ENCODE measurements at places on chromosomes 5 and 9.
A peak's percentile ranks its signal among the peaks of the same experiment; 100 is the strongest.

DNA sequence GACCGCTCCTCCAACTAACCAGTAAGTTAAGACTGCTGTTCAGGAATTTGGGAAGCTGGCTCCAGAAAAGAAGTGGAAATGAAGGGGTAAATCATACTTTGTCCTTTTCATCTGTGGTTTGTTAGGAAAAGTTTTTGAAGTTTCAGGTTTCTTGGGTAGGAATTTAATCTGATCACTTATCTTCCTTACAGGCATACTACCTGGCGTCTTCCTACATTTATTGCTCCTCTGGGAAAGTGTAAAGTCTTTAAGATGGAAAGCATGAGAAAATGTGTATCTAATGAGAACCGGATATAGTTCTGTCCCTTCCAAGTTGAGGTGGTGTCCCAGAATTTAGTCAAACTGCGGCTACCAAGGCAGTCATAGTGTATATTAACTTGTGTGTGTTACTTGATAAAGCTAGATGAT, 1.3 kb downstream of the RASA1 start:
- DNase-seq = no peak

DNA sequence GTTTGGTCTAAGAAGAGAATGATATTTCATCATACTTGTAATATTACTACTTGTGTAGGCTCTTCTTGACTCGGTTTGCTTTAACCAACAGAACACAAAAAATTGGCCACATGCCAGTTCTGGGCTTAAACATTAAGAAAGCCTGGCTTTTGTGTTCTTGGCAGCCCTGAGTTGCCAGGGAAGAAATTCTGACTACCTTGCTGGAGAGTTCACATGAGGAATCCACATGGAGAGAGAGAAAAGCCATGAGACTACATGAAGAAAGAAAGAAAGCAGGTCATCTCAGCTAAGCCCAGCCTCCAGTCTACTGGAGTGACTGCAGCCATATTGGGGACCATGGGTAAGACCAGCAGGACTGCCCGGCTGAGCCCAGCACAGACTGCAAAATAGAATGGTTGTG, 524.8 kb downstream of the RAB3C start:
- no peak for DNase-seq

DNA sequence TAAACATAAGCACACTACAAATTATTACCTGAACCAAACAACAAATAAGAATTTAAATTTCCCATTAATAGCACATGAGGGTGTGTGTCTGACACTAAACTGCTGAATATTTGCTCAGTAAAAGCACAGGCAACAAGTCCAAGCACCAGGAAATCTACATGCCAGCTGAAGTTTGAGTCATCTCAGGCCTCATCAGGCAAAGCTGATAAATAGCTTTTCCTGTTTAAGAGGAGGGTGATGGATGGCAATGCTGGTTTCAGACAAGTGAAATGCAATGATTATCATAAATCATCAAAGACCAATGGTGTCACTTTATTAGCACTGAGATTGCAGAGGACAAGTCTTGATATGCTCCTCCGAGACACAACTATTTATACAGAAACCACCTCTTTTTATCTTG, 1668.0 kb upstream of the C9orf72 start:
- no peak for DNase-seq

GRCh38 chr9:138098116-138098907, 220.7 kb downstream of the CACNA1B start:
- DNase-seq = no peak

DNA sequence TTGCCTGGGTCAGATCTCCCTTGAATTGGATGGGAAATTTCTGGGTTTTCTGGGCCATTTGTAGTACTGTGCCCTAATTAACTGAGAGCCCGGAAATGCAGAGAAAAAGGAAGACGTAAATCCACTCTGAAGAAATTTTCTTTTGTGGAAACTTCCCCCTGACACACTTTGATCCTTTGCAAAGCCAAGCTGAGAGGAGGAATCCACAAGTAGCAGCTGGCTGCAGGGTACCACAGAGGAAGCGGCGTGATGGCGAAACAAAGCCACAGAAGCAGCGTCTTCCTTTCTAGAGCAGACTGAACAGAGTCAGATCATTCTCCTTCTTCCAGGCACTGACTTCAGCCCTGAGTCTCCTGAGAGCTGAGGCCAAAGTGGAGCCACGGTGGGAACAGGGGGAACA, 47.1 kb upstream of the ZNF354A start:
- DNase-seq = no peak

- DNase-seq = no peak
These were observed 52.1 kb upstream of the KIAA1958 start for GRCh38 chr9:112434487-112434886.

DNA sequence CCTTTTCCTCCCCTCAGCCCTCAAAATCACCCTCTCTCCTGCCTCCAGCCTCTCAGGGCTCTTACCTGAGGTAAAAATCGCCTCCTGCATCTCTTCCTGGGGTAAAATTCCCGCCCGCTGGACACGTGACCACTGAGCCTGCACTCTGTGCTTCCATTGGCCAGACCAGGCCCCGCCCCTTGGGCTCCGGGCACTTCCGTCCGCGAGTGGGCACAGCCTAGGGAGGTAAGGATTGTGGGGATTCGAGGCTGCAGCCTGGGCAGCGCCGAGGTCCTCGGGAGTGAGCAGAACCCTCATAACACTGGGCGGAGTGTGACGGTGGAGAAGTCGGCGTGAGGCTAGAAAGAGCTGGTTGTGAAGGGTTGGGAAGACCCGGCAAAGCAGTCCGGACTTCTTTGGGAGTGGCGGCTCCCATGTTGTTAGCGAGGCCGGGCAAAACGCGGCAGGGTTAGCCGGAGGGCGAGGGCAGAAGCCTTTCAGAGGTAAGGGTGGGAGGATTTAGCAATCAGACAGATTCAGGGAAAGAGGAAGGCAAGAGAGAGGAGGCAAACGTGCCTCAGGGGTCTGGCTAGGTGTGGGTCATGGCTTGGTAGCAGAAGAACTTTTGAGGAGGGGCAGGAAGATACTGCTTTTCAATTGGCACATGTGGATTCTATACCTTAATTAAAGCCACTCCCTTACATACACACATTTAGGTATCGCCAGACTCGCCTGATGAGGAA, at the start of gene SHOC1:
SHOC1 (minus strand) TSS at position 103 of the 722 bp plus-strand sequence. CDS start 3,519 bp downstream, outside the sequence.
- no peak for DNase-seq

DNA sequence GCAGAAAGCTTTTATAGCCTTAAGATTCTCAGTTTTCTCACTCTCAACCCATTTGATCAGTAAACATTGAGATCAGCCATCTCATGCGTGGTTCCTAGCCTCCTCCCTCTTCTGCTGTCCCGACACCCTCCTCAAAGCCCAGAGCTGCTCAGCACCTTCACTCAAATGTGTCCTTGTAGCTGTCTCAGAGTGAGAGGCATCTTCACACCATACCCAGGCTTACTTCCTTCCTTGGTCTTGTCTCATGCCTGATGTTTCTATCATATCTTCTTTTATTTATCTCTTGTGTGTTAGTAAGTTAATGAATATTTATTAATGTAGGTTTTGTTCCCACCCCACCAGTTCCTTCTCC, 72.4 kb upstream of the SNX2 start:
- DNase-seq = no peak

GRCh38 chr5:176542596-176543427, 5.6 kb upstream of the RNF44 start:
- DNase-seq = no peak

DNA sequence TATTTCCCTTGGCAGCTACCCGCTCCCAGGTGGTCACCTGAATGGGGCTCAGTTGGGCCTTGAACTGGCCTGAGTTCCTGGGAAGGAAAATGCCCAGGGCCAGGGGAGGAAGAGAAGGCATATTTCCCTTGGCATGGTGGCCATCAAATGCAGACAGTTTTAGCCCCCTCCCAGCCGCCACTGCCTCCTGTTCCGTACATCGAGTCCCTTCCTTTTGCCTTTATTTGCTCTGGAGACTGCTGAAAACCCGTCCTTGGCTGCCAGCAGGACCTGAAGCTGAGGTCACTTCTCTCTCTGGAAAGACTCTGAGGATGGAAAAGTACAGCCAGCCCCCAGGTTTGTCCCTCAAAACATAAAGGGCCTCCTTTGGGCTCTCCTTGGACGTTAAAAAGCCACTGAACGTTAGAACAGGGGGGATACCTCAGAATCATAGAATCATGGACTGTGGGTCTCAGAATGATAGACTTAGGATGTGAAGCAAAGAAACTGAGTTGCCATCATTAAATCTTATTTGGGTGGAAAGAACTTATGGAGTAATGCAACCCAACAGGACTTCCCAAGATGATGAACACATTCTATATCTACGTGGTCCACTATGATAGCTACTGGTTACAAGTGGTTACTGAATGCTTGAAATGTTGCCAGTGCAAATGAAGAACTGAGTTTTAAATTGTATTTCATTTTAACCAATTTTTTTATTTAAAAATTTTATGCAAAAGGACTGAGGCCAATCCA, 7.1 kb downstream of the SPARC start:
- peak; percentile 13 for DNase-seq

GRCh38 chr9:77673941-77674791, 26.0 kb upstream of the GNA14 start:
- peak; percentile 6 for DNase-seq

DNA sequence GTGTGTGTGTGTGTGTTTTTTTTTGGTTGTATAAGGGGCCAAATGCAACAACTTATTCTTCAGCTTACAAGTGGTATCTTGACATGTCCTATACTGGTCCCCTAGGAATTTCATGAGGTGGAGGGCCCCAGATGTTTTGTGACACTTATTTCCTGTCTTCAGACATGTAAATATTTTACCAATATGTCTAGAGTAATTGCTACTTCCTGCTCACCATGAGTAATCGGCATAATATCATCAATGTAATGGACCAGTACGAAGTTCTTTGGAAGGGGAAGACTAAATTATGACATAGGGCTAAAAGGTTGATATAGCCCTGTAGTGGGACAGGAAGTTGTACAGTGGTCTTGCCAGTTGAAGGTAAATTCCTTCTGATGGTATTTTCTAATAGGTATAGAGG, 3.7 kb upstream of the OTULIN start:
- DNase-seq = no peak

GRCh38 chr9:99128133-99128406, 23.2 kb downstream of the TGFBR1 start:
- DNase-seq = no peak

GRCh38 chr9:128946571-128947276, 679 bp downstream of the DOLK start:
- DNase-seq = peak; percentile 19

- no peak for DNase-seq
These were observed 176.5 kb downstream of the SNX18 start for GRCh38 chr5:54693936-54694657.

GRCh38 chr9:116189683-116190082, 36.1 kb downstream of the PAPPA start:
- DNase-seq = no peak

DNA sequence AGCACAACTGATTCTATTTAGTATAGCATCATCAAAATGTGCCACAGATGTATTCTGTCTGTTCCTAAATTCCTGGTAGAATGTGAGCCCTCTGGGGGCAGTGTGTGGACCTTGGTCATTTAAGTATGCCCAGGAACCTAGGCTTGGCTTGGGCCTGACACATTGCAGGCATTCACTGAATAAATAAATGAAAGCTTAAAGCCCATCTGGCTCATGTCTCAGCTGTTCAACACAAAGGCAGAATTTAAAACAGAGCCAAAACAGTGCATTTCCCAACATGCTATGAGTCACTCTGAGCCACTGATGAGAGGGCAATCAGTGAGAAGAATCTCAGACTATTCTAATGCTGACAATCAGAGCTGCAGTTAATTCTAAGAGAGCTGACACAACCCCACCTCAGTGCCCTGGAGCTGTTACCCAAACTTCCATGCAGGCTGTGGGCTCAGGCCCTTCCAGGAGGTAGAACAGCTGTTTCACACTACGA, 8.1 kb downstream of the FAM193B start:
- DNase-seq = peak; percentile 98

- no peak for DNase-seq
These were observed 247.6 kb upstream of the ACO1 start for GRCh38 chr9:32136700-32137339.

DNA sequence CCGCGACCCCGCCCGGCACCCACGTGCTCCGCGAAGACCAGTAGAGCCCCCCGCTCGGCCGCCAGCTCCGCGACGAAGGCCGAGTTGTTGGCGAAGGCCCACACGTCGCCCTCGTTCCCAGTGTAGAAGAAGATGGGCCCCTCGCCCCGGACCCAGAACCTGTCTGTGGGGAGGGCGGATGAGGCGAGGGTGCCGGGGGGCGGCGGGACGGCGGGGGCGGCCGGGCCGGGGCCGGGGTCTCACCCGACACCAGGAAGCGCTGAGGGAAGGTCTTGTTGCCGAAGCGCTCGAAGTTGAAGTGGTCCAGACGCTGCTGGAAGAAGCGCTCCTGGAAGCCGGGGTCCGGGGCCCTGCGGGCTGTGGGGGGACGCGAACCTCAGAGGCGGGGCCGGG, 317 bp downstream of the DPP7 start:
- no peak for DNase-seq

DNA sequence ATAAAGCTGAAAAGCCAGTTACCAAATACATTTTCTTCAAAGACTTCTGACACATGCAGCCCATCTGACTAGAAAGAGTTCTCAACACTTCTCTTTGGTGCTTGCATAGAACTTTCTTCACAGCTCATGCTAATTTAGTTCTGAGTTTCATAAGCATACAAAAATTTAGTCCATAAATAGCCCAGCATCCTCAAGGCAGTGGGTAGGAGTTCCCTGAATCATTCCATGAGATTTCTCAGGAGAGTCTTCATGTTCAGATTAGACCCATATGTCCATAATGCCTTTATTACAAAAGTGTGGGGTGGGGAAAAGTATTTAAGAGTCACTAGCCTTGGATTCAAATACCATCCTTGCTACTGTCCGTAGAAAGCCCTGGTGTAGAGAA, 290.2 kb upstream of the RGMB start:
- peak; percentile 92 for DNase-seq

GRCh38 chr9:79706512-79706911, 134.7 kb downstream of the TLE4 start:
- DNase-seq = no peak

DNA sequence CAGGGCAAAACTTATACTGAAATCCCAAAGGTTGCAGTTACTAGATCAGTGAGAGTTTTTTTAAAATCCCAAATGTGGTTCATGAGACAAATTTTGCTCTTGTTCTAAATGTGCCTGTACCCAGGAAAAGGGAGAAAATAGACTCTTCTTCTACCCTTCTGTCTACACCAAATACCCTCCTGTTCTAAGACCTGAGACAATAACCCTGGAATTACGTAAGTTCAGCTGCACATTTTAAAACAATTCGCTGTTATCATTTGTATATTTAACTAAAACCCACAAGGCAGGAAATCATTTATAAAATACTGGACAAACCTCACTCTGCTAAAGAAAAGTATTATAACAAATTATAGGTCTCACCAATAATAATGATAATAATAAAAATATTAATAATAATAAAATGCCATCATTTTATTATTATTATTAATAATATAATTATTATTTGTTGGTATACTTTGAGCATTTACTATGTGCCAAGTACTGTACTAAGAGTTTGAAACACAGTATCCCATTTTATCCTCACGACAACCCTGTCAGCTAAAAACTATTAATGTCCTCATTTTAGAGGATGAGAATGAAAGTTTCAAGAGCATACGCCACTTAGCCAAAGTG, 49.8 kb upstream of the AFAP1L1 start:
- DNase-seq = no peak

DNA sequence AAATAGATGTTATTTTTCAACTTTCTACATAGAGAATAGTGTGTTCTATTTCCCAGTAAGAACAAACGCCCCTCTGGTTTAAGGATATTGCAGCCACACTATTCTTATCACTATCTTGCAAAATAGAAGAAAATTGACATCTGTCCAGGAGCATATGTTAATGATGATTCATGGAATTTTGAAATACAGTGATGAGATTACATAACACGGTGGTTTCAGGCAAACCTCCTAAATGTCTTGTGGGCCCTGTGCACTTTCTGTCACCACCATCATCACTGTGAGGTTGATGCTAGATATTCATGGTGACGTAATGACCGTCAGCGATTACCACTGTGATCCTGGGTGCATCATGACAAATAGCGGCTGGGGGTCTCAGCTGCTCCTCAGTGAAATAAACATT, 48.1 kb downstream of the CFAP90 start:
- DNase-seq = no peak

Data from fibroblast of skin of back (primary cell).